ENCODE measurements at places on chromosomes 3 and 15.

DNA sequence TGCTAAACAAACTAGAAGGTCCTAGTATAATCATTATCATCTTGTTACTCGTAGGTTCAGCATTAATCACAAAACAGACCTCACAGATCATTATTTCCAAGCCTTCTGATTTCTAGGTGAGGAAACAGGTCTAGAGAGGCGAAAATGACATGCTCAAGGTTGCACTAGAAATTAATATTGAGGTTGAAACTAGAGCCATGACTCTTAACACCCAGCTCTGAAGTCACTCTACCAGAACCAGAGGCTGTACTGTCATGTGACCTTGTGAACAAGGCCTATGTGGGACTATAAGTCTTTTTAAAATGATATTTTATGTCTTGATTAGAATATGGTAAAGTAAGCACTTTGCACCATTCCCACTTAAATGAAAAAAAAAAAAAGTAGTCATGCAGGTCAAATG lies 23.8 kb upstream of the FGF12 start:
- DNase-seq = no peak

- DNase-seq = peak; percentile 5
Observed at GRCh38 chr3:52248816-52249547, 3.4 kb downstream of the PPM1M start.

GRCh38 chr15:29674661-29675533 lies 147.4 kb downstream of the TJP1 start:
- DNase-seq = peak; percentile 13

GRCh38 chr15:59522988-59523461 lies 85.0 kb downstream of the FAM81A start:
- DNase-seq = no peak

DNA sequence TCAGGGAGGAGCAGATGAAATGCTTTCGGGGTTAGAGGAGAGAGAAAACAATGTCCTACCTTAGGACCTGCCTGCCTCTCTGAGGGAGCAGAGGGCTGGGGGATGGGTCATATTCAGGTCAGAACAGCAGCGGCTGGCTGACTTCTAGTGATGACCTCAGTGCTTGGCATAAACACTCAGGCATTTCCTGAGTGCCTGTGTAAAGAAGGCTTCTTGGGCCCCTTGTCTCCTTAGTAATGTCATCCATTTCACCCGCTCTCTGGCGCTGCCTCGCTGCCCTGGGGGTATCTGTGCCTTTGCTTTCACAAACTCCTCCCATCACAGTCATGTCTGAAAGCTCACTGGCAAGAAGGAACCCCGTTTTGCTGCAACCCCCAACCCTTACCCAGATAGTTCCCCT lies 82.9 kb upstream of the GSK3B start:
- no peak for DNase-seq

DNA sequence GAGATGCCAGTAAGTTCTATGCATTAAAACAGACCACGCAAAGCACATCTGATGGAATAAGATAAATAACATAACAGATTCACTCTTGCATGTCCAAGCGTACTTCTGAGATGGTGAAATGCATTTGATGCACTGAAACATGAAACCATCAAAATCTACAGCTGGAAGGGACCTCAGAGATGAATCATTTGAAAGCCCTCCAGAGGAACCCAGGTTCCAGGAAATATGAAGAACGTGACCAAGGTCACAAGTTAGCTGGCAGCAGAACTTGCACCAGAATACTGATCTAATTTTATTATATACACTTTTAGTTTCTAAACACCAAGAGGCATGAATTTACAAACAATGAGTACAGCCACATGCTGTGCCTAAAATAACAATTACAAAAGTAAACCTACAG lies 957.1 kb downstream of the FHIT start:
- no peak for DNase-seq

GRCh38 chr15:77474310-77474988 lies 53.8 kb downstream of the HMG20A start:
- peak; percentile 90 for DNase-seq

GRCh38 chr3:185075547-185075946 lies 77.3 kb downstream of the C3orf70 start:
- no peak for DNase-seq

GRCh38 chr15:61680260-61681037 lies 379.8 kb downstream of the VPS13C start:
- DNase-seq = no peak

- no peak for DNase-seq
Observed at GRCh38 chr15:52757496-52757895, 32.6 kb downstream of the ONECUT1 start.

GRCh38 chr3:9217784-9218513 lies 31.5 kb downstream of the SRGAP3 start:
- peak; percentile 90 for DNase-seq

- no peak for DNase-seq
Observed at GRCh38 chr3:56339244-56339643, 129.0 kb downstream of the ERC2 start.
